ENCODE measurements at places on chromosomes 5 and 9.

GRCh38 chr9:20331095-20331685 is 291.1 kb downstream of the MLLT3 start:
- DNase-seq: no peak

DNA sequence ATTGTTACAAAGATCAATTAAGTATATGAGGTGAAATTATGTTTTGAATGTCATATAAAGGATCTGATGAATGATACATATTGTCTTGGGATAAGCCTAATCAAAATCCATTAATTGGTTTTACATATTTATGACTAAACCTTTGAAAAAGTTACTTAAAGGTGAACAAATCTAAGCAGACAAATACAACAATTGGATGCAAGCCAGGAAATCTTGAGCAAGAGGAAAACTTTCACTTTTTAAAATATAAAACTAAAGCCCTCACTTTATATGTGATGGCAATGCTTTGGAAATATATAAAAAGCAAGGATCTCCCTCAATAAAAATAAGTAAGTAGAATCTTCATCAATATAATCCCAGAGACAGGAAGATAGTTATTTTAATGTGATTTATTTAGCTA is 80.1 kb downstream of the EDIL3 start:
- no peak for DNase-seq

DNA sequence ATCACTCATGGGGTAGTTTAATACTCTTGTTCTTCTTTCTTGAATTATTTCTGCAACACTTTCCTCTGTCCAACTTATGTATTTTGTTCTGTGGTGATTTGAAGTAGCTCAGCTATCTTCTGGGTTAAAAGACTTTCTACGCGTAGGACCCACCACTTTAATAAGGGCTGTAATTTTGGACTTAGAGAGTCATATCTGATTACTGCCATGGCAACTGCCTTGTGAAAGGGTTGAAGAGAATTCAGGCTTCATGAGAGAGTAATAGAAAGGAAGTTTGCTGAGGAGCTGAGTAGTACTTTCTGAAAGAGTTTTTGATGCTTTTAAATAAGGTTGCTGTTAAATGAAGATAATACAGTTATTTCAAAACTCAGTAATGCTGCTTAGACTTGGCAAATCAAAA is 89.5 kb downstream of the TLE4 start:
- no peak for DNase-seq

GRCh38 chr5:56025151-56025885 is 30.6 kb upstream of the IL6ST start:
- no peak for DNase-seq

GRCh38 chr5:147674411-147674810 is 108.1 kb downstream of the JAKMIP2 start:
- DNase-seq: no peak

DNA sequence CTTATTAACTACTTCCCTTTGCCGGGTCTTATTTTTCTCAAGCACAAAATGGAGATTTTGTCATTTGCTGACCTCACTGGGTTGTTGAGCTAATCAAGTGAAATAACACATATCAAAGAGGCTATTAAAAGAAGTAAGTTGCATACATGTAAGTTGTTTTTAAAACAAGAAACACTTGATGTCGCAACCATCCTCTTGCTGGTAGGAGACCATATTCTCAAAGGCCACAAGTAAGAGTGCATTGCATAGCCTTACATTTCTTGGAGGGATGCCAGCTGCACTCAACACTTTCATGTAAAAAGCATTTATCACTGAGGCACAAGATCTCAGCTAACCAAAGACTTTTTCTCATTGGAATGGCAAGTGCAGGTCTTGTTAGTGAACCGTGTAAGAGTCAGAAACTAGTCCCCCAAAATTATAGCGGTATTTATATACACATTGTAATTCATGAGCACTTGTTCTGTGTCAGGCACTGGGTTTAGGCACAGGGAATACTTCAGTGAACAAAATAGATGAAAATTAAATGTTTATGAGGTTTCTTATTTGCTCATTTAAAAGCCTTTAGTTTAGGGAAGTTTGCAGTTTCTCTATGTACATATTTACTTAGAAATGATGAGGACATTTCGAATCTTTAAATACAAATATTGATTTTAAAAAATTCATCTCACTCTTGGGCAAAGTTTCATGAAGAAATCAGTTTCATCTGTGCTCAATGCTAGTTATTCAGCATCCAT is 72.0 kb downstream of the ZFAND5 start:
- DNase-seq: no peak

GRCh38 chr9:120486347-120486746 is 93.6 kb downstream of the CDK5RAP2 start:
- DNase-seq: no peak

DNA sequence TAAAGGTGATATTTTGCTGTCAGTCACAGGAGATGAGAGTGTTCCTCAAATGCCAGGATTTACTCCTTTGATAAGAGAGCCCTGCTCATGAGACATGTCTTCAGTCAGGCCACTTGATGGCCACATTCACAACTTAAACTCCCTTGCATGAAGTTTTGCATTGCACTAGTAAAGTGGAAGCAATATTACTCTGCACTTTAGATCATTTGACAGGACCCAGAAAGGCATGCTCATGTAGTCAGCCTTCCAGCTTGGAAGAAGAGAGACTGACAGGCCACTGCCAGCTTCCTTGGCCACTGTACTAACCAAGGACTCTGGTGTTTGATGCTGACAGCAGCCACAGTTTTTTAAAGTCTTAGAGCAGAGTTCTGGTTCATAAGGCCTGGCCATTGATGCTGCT is 42.6 kb downstream of the NPR3 start:
- no peak for DNase-seq

GRCh38 chr9:93467062-93467416 is 13.7 kb upstream of the FAM120AOS start:
- DNase-seq: no peak

DNA sequence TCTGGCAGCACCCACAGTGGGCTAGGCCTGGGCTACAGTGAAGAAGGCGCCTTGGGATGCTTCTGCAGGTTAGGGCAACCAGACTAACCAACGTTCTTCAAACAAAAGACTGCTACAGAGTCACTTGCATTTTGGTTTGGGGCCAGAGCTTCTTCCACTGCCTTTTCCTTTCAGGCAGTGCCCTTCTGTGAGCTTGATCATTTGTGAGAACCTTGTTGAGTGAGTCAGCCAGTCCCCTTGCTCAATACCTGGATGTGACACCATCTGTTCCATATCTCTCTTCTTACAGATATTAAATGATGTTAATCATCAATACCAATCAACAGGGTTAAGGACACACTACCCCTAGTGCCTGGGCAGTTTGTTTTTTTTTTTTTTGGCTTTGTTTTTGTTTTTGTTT is 46.5 kb upstream of the VDAC1 start:
- no peak for DNase-seq

DNA sequence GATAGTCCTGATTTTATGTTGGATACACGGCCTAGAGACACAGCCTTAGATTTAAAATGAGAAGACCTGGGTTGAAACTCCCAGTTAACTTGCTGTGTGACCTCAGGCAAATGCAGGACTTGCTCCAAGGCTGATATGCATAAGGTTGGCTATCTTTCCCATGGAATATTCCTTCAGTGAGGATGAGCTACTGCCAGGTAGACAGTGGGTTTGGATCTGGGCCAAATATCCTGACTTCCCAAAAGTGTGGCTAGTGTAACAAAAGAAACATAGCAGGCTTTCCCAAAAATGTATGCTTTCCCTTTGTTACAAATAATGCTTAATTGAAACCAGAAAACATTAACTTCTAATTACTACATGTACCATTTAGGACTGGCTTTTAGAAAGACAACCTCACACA is 697 bp upstream of the XPA start:
- no peak for DNase-seq

DNA sequence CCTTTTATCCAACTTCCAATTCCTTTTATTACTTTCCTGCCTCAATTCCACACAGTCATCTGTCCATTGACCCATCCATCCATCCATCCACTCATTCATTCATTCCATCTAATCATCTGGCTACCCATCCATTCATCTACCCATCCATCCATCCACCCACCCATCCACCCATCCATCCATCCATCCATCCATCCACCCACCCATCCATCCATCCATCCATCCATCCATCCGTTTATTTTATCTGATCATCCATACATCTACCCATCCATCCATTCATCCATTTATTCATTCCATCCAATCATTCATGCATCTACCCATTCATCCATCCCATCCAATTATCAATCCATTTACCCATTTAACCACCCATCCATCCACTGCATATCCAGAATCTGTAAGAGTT is 11.6 kb downstream of the PAEP start:
- DNase-seq: no peak

DNA sequence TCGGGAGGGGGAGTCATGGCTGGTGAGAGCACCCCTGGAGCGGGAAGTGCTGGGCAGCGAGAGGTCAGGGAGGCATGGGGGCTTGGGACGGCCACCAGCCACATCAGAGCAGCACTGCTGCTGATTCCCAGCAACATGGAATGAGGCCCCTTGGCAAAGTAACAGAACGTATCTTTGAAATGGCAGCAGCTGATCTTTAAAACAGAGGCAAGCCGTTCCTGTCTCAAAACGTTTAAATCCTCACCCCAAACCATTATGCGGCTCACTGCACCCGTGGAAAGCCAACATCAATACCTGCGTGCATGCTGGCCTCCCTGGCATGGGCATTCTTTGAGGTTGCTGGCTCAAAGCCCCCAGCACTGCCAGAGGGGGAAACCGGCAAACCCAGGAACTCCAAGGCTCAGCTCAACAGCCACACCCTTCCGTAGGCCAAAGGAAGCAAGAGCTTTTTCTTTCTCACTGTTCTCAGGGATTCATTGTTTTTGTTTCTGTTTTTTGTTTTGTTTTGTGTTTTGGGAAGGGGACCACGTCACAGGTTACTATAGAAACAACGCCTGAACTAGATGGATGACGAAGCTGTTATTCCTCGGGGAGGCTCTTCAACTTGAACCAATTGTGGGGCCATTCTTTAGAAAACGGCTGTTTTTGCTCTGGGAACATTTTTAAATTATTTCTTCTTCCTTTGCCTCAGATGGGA is 28.1 kb upstream of the OBP2B start:
- DNase-seq: no peak

DNA sequence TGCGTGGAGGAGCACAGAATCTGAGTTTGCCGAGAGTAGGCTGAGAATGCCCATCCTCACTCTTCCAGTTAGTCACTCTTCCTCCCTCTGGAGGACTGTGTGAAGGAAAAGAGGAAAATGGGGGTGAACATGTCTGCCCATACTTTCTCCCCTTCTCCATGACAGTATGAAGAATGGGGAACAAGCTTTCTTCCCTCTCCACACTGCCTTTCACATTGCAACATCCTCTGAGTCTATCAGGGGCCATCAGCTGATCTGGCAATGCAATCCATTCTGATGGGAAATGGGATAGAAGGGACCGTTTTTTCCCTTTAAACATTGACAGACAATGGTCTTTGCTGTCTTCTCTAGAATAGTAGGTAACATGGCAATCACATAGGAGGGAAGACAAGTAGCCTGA is 56.8 kb downstream of the UGCG start:
- no peak for DNase-seq

GRCh38 chr5:40554813-40555212 is 124.9 kb upstream of the PTGER4 start:
- no peak for DNase-seq

DNA sequence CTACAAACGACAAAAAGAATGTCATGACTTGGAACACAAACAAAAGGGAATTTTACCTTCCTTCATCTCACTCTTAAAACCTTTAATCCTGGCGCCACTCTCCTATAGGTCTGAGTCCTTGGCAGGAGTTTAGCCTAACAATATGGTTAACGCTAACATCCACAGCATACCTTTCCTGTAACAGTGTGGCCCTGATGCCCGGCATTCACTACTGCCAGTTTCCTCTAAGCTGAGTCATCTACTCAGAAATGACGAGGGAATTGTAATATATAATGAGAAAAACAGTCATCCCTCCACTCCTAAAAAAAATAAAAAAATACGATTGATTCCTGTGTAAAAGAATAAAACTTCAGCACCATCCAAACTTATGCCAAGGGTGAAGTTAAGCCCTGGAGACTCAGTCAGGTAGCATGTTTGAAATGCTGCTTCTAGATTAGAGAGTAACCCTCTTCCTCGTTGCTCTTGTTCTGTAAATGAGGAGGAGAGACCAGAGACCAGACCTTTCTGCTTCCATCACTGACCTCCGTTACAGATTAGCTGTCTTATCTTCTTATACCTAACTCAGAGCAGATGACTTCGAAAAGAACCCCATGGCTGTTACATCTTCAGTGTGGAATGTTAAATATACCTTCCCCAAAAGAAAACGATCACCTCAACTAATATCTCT is 37.4 kb downstream of the CCDC125 start:
- DNase-seq: no peak

- DNase-seq: no peak
Measured at GRCh38 chr9:133874060-133874657, 118.0 kb downstream of the VAV2 start.

GRCh38 chr9:134458207-134459108 is 132.2 kb downstream of the RXRA start:
- no peak for DNase-seq

- DNase-seq: peak; percentile 91
Measured at GRCh38 chr9:127903557-127904475, 4.4 kb upstream of the ST6GALNAC6 start.

GRCh38 chr9:110874963-110875674 is 163.2 kb downstream of the LPAR1 start:
- DNase-seq: no peak

DNA sequence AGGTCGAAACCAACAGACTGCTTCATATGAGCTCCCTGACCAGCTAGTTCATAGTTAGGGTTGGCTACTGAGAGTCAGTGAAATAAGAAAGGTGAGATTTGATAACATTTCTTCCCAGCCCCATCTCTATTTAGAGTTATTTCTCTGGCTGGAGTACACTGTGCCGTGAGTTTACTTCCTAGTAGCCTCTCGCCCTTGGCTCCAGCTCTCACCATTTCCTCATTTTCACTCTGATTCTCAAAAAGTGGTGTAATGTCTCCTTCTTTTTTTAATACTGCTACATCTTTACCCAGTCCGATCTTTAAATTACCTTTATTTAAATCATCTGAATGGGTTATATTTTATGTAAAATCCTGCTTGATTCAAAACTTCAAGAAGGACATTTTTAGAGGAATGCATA is 100.4 kb upstream of the FAM174A start:
- DNase-seq: no peak

- DNase-seq: no peak
Measured at GRCh38 chr5:7251132-7251531, 144.8 kb upstream of the ADCY2 start.

DNA sequence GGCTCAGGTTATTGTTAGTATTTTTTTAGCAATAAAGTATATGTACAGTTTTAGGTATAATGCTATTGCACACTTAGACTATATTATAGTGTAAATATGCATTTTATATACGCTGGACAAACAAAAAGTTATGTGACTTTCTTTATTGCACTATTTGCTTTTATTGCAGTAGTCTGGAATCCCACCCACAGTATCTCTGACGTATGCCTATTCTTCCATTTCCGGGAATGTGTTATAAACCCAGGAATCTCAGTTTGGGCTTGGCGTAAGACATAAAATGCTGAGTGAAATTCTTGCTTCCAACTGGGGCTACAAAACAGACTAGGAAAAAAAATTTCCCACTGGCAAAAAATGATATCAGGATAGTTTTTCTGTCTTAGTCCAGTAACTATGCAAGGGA is 119.1 kb downstream of the HTR1A start:
- no peak for DNase-seq
